PC-9 (cell line): ENCODE measurements at places on chromosomes 6 and 20. TPM values are rescaled to one million over a fixed set of nuclear protein-coding genes. Genes with fewer than 3 reads are reported as not detected.

DNA sequence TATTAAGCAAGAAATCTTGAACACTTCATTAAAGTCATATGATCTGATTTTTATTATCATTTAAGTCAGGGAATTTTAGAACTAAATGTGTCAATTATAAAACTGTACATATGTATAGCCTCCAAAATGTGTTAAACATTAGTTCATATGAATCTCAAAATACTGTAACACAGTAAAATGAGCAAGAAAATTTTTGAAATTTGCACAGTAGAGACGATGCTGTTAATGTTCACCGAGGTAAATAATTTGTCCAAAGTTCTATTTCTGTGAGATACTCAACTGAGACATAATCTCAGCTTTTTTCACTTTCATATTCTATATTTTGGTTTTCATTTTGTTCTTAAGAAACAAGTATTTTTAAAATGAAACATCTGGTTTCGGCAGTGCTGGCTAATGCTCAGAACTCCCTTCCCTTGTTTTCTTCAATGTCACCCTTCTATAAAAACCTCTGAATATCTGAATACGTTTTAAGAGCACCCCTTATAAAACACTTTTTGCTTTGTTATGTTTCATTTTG is 353.1 kb downstream of the LAMA2 start:
- DNase-seq = no peak
- H3K4me3 ChIP-seq = no peak overlapping the region
- H3K36me3 ChIP-seq = no peaks in the 10 kb centered on the region

Gene HLA-DMB
- 0.73 and 1.1 TPM in 2 replicates for total RNA-seq

- no peak for DNase-seq
- no peaks in the 10 kb centered on the region for H3K27me3 ChIP-seq
- H3K4me1 ChIP-seq = peaks cover 6% of the 10 kb centered on the region
- no peak overlapping the region for H3K4me3 ChIP-seq
Measured at GRCh38 chr6:145866456-145867396, 52.1 kb upstream of the FBXO30 start.

DNA sequence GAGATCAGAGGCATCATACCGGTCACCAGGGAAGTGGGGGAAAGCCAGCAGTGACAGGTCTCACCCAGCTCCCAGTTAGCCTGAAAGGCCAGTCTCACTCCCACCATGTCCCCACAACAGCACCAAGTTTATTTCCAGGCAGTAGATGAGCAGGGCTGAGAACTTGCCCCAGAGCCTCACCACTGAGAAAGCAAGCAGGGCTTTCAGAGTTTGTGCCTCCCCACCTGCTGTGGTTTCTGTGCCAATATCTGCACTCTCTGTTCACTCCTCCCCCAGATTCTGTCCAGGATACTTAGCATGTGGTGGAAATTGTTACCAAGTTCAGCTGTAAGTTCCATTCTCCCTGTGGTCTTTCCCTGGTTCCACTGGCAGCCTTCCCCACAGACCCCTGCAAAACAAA is 255.0 kb upstream of the HTR1E start:
- H3K27ac ChIP-seq = no peak overlapping the region
- H3K4me3 ChIP-seq = no peak overlapping the region
- no peaks in the 10 kb centered on the region for H3K27me3 ChIP-seq
- H3K36me3 ChIP-seq = no peaks in the 10 kb centered on the region
- no peaks in the 10 kb centered on the region for H3K4me1 ChIP-seq

DNA sequence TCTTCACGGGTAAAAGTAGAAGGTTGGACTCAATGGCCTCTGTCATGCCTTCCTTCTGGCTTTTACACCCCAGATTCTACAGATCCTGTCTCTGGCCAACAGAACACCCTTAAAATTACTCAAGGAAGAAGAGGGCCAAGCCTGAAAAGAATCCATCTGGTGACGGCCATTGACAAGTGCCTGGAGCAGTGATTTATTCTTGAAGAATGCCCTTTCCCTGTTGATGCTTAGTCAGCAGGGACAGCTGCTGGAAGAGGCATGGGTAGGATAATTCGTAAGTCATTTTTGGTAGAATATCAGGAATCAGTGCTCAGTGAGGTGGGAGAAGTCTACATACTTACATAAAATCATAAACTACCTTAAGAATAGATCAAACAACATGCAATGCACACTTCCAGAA is 397.9 kb downstream of the SAMD5 start:
- no peaks in the 10 kb centered on the region for H3K27me3 ChIP-seq
- no peaks in the 10 kb centered on the region for H3K4me1 ChIP-seq
- no peak overlapping the region for H3K27ac ChIP-seq
- no peak for DNase-seq

GRCh38 chr20:40863355-40863919 is 165.2 kb upstream of the TOP1 start:
- H3K4me1 ChIP-seq = no peaks in the 10 kb centered on the region
- DNase-seq = no peak
- no peak overlapping the region for H3K27ac ChIP-seq
- peaks cover 70% of the 10 kb centered on the region for H3K27me3 ChIP-seq
- H3K4me3 ChIP-seq = no peak overlapping the region

Gene TPBG
- 42.5 and 44.6 TPM in 2 replicates for total RNA-seq
